Kidney tubule cell (primary cell): ENCODE measurements at places on chromosomes 12 and 14.

DNA sequence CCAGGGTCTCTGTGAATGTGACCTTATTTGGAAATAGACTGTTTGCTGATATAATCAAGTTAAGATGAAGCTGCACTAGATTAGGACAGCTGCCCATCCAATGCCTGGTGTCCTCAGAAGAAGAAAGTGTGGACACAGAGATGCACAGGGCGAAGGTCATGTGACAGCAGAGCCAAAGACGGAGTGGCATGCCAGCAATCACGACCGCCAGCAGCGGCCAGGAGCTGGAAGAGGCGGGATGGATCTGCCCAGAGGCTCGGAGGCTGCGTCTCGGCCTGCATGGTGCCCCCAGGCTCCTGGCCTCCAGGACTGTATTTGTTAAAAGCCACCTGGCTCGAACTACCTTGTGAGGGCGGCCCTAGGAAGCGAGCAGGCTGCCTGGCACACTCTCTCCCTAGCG is 76.5 kb downstream of the RFLNA start:
- DNase-seq, result no peak

- no peak for DNase-seq
These were observed 9.1 kb upstream of the ERC1 start for GRCh38 chr12:981961-982360.

DNA sequence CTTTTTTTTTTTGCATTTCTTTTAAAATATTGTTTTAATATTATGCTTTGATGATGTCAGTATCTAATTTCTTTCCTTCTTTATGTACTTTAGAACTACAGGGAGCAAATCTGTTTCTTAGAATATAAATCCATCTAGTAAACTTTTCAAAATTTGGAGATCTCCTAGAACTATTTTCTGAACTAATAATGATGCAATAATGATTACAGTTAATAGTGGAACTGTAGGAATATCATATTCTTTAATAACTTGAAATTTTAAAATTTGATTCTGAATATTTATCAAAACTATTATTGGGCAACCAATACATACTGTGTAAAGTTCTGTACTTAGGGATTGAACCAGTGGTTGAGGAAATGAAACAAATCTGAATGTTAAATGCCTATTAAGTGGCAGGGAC is 23.1 kb upstream of the PMCH start:
- DNase-seq, result no peak

GRCh38 chr12:34105392-34105933 is 83.2 kb downstream of the ALG10 start:
- DNase-seq, result no peak

GRCh38 chr12:29238822-29239291 is 89.8 kb downstream of the FAR2 start:
- peak; percentile 75 for DNase-seq

DNA sequence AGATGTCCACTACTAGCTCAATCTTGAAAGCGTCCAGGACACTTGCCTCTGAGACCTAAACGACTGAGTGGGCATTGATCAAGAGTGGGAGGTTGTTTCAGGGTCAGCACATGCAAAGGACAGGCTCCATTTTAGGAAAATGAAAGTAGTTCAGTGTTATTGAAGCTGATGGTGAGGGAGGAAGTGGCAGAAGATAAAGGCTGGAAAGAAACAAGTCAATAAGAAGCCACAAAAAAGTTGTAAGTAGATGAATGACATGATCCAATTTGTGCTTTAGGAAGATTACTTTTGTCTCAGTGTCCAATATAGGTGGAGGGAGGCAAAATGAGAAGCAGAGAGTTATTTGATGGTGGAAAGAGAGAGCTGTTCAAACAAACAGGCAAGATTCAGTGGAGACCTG is 22.0 kb downstream of the GPR65 start:
- DNase-seq, result no peak

DNA sequence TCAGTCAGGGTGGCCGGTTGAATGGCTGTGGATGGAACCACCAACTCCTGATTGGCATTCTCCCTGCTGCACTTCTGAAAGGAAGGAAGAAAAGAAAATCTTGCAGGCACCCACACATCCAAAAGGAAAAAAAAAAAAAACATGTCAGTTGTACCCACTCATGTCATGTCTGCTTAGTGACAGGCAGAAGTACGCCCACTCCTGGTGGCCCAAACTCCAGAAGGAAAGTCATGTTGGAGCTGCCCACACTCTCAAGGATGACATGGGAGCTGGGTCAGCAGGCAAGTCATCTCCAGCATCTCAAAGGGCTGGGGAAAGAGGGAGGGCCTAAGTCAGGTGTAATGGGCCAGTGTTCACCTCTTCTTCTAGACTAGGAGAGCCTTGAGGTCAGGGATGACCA is 1079.1 kb downstream of the BCL11B start:
- DNase-seq, result no peak

- DNase-seq, result no peak
These were observed 114.0 kb upstream of the KRAS start for GRCh38 chr12:25364529-25365339.

- DNase-seq, result peak; percentile 15
These were observed 1.2 kb downstream of the CDK2AP1 start for GRCh38 chr12:123270214-123271000.

- DNase-seq, result no peak
These were observed 1.1 kb downstream of the ATN1 start for GRCh38 chr12:6928703-6929407.

GRCh38 chr12:1992732-1993131 is 11.5 kb downstream of the DCP1B start:
- no peak for DNase-seq

DNA sequence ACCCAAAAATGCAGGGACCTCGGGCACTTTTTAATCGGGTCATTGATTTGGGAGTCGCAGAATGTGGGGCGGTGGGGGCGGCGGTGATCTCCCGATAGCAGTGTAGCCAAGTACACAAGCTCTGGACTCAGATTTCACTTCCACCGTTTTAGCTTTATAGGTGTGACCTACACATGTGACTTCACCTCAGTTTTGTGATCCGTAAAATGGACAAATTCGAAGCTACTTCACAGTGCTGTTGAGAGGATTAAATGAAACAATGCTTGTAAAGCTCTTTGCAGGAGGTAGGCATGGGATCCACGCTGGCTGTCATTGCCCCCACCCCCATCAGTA is 478 bp downstream of the RITA1 start:
- DNase-seq, result no peak

- DNase-seq, result no peak
These were observed 24.3 kb downstream of the EMP1 start for GRCh38 chr12:13220838-13221237.

- no peak for DNase-seq
These were observed 30.2 kb upstream of the NPAS3 start for GRCh38 chr14:32908196-32909084.

DNA sequence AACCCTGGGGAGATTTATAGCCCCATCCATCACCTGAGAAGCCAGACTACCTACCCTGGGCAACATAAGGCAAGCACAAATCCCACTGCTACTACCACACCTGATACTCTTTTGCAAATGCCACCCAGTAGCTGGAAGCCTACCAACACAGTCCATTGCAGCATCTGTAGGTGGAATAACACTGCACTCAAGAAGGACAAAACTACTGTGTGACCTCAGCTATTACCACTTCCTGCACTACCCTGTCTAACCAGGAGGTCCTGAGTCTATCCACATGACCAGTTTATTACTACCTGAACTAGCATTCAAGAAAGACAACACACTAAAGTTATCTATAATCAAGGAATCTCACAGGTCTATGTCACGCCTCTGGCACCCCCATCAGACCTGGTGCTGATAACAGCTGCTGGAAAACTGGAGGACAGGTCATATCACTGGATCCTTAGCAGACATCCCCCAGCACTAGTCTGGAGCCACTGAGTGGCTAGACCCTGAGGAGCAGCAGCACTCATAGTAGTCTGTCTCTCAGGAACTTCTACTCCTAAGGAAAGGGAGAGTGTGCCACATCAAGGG is 2.9 kb upstream of the CLEC1A start:
- no peak for DNase-seq

- DNase-seq, result peak; percentile 87
These were observed 58.1 kb upstream of the PCED1B start for GRCh38 chr12:47021298-47021697.

DNA sequence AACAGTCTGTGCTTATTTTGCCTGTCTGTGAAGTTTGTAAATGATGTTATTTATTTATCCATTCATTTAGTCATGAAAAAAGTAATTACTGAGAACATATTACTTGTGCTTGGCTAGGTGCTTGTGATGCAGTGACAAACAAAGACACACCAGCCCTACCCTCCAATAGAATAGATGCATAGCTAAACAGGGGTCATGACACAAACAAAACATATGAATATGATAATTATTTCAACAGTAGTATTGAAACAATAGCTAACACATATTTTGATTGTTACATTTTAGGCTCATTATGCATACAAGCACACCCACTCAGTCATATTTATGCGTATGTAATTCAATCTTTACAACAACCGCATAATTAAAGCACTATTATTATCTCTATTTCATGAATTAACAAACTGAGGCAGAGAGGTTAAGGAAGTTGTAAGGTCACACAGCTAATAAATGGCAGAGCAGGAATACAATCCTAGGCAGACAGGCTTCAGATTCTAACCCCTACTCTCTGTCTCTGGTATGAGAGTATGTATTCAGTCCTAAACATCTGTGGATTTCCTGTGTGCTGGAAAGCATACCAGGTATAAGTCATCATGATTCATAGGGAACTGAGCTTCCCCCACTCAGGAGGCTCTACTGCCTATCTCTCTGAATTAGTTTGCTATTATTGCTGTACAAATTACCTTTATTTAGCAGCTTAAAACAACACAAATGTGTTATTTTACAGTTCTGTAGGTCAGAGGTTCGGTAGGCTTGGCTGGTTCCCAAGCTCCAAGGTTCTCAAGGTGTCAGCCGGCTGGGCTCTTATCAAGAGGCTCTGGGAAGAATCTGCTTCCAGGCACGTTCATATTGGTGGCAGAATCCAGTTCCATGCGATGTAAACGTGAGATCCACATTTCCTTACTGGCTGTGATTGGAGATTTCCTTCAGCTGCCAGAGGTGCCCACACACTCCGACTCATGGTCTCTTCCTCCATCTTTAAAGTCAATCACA is 509.4 kb downstream of the GALC start:
- DNase-seq, result peak; percentile 78

- no peak for DNase-seq
These were observed 2.6 kb upstream of the POC1B start for GRCh38 chr12:89528434-89528833.

DNA sequence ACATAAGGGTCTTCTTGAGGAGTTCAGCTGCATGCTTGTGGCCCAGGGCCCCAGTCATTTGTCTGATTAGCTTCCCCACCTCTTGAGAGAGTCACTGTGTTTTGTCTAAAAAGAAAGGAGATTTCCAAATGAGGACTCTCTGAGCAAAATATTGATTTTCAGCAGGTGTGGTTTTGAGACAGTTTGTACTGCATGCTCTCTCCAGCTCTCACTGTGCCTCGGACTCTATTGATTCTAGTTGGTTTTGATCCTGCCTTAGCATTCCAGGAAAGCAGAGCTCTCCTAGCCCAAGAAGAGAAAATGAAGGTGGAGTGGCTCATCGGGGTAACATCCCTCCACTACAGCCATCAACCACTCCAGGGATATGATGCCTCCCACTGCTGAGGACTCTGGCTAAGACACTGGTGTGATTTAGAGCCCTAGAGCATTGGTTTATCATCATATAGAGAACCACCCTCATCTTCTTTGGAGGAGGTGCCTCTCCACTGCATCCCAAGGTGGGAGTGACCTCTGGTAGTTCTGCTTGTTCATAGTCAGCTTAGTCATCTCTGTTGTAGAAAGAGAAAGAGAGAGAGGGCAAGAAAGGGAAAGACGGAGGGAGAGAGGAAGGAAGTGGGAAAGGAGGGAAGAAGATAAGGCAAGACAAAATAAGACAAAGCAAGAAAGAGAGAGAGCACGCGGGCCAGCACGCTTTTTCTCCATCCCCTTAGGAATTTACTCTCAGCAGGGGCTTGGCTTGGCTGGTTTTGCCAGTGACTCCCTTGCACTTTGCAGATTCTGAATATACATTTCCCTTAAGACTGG is 365.6 kb downstream of the DPF3 start:
- no peak for DNase-seq

- no peak for DNase-seq
These were observed 47.8 kb downstream of the VRK1 start for GRCh38 chr14:96844857-96845570.

DNA sequence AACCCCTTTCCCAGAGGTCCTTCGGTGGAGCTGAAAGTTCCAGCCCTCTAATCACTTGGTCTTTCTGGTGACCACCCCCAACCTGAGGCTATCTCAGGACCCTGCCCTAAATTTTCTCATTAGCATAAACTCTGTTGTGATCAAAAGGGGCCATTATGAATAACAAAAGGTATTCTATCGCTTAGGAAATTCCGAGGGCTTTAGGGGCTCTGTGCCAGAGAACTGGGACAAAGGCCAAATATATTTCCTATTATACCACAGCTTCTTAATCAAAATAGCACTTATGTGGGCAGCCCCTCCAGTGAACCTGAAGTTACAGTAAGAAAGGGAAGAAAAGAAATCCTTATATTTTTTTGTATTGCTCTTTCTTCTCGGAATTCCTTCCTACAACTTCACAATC is 125.3 kb upstream of the NPAS3 start:
- DNase-seq, result no peak

GRCh38 chr12:116727261-116727660 is 10.6 kb downstream of the SPRING1 start:
- no peak for DNase-seq

GRCh38 chr14:30532264-30532663 is 26.7 kb upstream of the G2E3 start:
- no peak for DNase-seq

GRCh38 chr14:79831195-79831892 is 380.0 kb downstream of the DIO2 start:
- peak; percentile 42 for DNase-seq

- no peak for DNase-seq
These were observed 419.0 kb upstream of the CCDC196 start for GRCh38 chr14:66066981-66067776.

- no peak for DNase-seq
These were observed 149.9 kb downstream of the CALM1 start for GRCh38 chr14:90546767-90547166.

- no peak for DNase-seq
These were observed 41.1 kb downstream of the GTF2A1 start for GRCh38 chr14:81179631-81180030.

- peak; percentile 53 for DNase-seq
These were observed 58.7 kb downstream of the CCDC59 start for GRCh38 chr12:82299319-82300025.

GRCh38 chr12:97597031-97597751 is 134.6 kb downstream of the RMST start:
- no peak for DNase-seq

GRCh38 chr12:105704787-105705186 is 374.3 kb downstream of the C12orf75 start:
- DNase-seq, result no peak
